ENCODE measurements at places on chromosomes 1 and 21. TPM values are rescaled to one million over a fixed set of nuclear protein-coding genes. Genes with fewer than 3 reads are reported as not detected.

GRCh38 chr1:214548988-214549387 is 2.4 kb downstream of the PTPN14 start:
- DNase-seq: no peak

DNA sequence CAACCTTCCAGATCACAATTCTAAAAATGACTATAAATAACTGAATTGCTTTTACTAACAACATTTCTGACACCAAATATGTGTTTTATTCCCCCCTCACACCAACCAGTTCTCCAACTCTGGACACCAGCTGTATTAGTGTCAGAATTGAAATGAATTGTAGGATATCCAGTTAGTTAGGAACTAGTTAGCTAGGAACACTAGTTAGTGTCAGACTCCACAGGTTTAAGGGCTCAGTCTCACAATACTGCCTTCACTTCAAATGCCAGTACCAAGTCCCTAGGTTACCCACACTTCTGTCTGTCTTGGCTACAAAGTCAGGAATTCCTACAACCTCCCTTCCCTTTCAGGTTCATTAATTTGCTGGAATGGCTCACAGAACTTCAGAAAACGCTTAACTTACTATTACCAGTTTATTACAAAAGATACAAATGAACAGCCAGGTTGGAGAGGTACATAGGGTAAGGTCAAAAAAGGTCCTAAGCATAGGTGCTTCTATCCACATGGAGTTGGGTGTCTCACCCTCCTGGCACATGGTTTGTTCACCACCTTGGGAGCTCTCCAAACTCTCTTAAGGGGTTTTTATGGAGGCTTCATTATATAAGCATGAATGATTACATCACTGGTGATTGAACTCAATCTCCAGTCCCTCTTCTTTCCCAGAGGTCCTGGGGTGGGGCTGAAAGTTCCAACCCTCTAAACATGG is 4.2 kb downstream of the STXBP3 start:
- no peak for DNase-seq

KCNE2 gene
- polyA plus RNA-seq: 0.75 TPM

DNA sequence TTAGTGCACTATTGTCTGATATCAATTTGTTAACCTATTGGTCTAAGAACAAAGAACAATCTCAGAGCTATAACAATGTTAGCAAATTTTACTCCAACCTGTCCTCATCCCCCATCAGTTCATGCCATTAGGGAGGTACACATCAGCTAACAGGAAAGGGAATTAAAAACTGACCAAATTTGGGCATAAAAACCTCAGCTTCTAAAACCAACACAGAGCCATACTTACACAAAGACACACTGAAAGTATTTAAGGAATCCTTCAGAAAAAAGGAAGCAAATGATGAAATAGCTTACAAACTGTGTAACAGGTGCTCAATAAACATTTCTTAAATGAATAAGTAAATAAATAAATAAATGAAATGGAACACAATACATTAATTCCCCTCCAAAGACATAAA is 89.2 kb downstream of the TTLL7 start:
- DNase-seq: no peak

THEMIS2 gene
- polyA plus RNA-seq: 3.0 TPM
